ENCODE measurements at places on chromosomes 7 and 10.

- no peak for DNase-seq
- H3K4me3 ChIP-seq: no peak overlapping the region
- no peaks in the 10 kb centered on the region for H3K27me3 ChIP-seq
- H3K27ac ChIP-seq: no peak overlapping the region
These were observed 196.1 kb upstream of the LRGUK start for GRCh38 chr7:133931053-133931452.

- no peaks in the 10 kb centered on the region for H3K27me3 ChIP-seq
- H3K36me3 ChIP-seq: no peaks in the 10 kb centered on the region
- no peak overlapping the region for H3K4me3 ChIP-seq
- DNase-seq: no peak
- no peaks in the 10 kb centered on the region for H3K4me1 ChIP-seq
These were observed 187.2 kb upstream of the MBL2 start for GRCh38 chr10:52959810-52960209.

GRCh38 chr10:128922619-128923196, 544.3 kb upstream of the MGMT start:
- no peaks in the 10 kb centered on the region for H3K27me3 ChIP-seq
- DNase-seq: no peak
- H3K36me3 ChIP-seq: no peaks in the 10 kb centered on the region
- H3K27ac ChIP-seq: no peak overlapping the region
- H3K4me1 ChIP-seq: no peaks in the 10 kb centered on the region

DNA sequence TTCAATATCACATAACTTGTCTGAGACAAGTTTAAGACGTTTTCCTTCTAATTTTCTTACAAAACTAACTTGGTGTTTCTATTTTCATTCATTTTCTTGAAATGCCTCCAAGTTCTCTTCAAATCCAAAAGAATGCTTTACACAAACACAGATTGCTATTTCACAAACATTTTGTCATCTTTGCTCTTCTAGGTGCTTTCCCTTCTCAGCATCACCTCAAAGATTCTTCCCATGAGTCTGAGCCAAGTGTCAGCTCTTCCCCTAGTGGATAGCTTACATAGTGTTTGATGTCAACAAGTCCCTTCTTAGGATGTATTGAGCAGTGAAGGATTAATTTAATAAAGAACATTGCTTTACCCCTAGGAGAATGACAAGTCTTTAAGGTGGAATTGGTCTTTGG, 38.1 kb upstream of the SEMA3A start:
- DNase-seq: no peak
- H3K4me3 ChIP-seq: no peak overlapping the region
- H3K4me1 ChIP-seq: no peaks in the 10 kb centered on the region
- no peak overlapping the region for H3K27ac ChIP-seq
- H3K36me3 ChIP-seq: no peaks in the 10 kb centered on the region

GRCh38 chr10:33893506-33893905, 559.0 kb upstream of the NRP1 start:
- H3K4me3 ChIP-seq: no peak overlapping the region
- DNase-seq: no peak
- no peaks in the 10 kb centered on the region for H3K36me3 ChIP-seq
- no peak overlapping the region for H3K27ac ChIP-seq
- H3K4me1 ChIP-seq: no peaks in the 10 kb centered on the region

- no peak overlapping the region for H3K27ac ChIP-seq
- H3K4me3 ChIP-seq: no peak overlapping the region
- no peaks in the 10 kb centered on the region for H3K36me3 ChIP-seq
- H3K27me3 ChIP-seq: peaks cover 39% of the 10 kb centered on the region
- no peak for DNase-seq
These were observed 4.1 kb upstream of the GAD2 start for GRCh38 chr10:26212511-26212910.

DNA sequence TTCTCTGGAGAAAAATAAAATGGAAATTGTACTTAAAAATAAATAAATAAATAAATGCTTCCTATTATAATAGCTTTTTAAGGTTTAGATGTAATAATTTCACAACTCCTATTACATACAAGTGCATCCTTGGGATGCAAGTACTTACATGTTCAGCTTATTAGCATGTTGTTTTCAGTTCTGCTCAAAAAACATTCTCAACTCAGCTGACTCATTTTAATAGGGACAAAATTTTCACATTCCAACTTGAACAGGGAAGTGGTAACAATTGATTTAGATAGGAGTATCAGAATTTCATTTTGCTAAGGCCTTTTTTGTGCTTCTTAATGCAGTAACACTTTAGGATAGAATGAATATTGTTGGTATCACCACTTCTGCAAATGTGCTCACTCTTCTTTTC, 16.7 kb upstream of the PAPSS2 start:
- no peak overlapping the region for H3K27ac ChIP-seq
- H3K4me1 ChIP-seq: no peaks in the 10 kb centered on the region
- H3K4me3 ChIP-seq: no peak overlapping the region
- H3K36me3 ChIP-seq: no peaks in the 10 kb centered on the region
- DNase-seq: no peak
- H3K27me3 ChIP-seq: no peaks in the 10 kb centered on the region

GRCh38 chr7:149427893-149428292, 33.0 kb downstream of the ZNF777 start:
- no peak overlapping the region for H3K27ac ChIP-seq
- H3K27me3 ChIP-seq: no peaks in the 10 kb centered on the region
- no peak for DNase-seq
- H3K36me3 ChIP-seq: peaks cover 6% of the 10 kb centered on the region

- no peak overlapping the region for H3K4me3 ChIP-seq
- no peak for DNase-seq
- no peak overlapping the region for H3K27ac ChIP-seq
- H3K36me3 ChIP-seq: no peaks in the 10 kb centered on the region
These were observed 125.8 kb downstream of the EGFR start for GRCh38 chr7:55144333-55145317.

- no peaks in the 10 kb centered on the region for H3K27me3 ChIP-seq
- no peak overlapping the region for H3K4me3 ChIP-seq
- no peaks in the 10 kb centered on the region for H3K4me1 ChIP-seq
- DNase-seq: no peak
- no peaks in the 10 kb centered on the region for H3K36me3 ChIP-seq
These were observed 77.8 kb downstream of the PDGFA start for GRCh38 chr7:441684-442421.

GRCh38 chr7:149218469-149219420, 20.7 kb upstream of the ZNF212 start:
- H3K36me3 ChIP-seq: peaks cover 31% of the 10 kb centered on the region
- no peak for DNase-seq
- H3K4me1 ChIP-seq: no peaks in the 10 kb centered on the region
- no peak overlapping the region for H3K4me3 ChIP-seq
- no peak overlapping the region for H3K27ac ChIP-seq

GRCh38 chr7:223118-223800, 30.9 kb downstream of the FAM20C start:
- DNase-seq: no peak
- H3K36me3 ChIP-seq: no peaks in the 10 kb centered on the region
- H3K27me3 ChIP-seq: no peaks in the 10 kb centered on the region
- no peaks in the 10 kb centered on the region for H3K4me1 ChIP-seq
- H3K4me3 ChIP-seq: no peak overlapping the region

- H3K4me3 ChIP-seq: no peak overlapping the region
- H3K27ac ChIP-seq: no peak overlapping the region
- no peaks in the 10 kb centered on the region for H3K4me1 ChIP-seq
- DNase-seq: no peak
These were observed 118.8 kb downstream of the CUX1 start for GRCh38 chr7:101936223-101936610.

DNA sequence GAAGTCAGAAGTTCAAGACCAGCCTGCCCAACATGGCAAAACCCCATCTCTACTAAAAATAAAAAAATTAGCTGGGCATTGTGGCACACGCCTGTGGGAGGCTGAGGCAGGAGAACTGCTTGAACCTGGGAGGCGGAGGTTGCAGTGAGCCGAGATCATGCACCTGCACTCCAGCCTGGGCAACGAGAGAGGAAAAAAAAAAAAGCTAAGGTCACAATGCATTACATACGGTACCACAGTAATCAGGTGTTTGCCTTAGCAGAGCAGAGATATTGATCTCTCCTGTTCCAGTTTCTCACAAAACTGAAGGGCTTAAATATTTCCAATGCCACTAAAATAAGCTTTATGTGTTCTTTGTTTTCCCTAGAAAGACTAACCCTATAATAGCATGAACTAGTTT, 7.5 kb downstream of the PDZD8 start:
- no peak for DNase-seq
- no peak overlapping the region for H3K27ac ChIP-seq
- no peaks in the 10 kb centered on the region for H3K27me3 ChIP-seq
- peaks cover 64% of the 10 kb centered on the region for H3K4me1 ChIP-seq
- H3K4me3 ChIP-seq: no peak overlapping the region

GRCh38 chr10:60618861-60619260, 159.4 kb upstream of the CDK1 start:
- no peaks in the 10 kb centered on the region for H3K36me3 ChIP-seq
- no peak for DNase-seq
- no peak overlapping the region for H3K4me3 ChIP-seq
- no peaks in the 10 kb centered on the region for H3K4me1 ChIP-seq
- H3K27ac ChIP-seq: no peak overlapping the region

DNA sequence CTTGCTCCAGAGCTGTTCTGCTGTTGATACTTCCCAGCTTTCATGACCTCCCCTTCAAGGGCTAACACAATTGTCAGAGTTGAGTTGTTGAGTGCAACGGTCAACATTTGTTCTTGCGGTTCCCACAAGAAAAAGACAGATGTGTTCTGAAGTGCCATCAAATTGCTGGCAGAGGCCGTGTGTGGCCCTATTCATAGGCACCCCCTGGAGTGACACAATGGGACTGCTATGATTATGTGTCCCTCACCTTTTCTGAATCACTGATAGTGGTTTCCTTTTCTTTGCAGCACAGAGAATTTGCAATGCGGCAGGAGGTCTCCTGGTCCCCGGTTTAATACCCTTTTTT, 5.8 kb upstream of the IGFBP1 start:
- H3K27ac ChIP-seq: no peak overlapping the region
- H3K4me3 ChIP-seq: no peak overlapping the region
- no peaks in the 10 kb centered on the region for H3K36me3 ChIP-seq
- H3K4me1 ChIP-seq: no peaks in the 10 kb centered on the region
- DNase-seq: no peak
- no peaks in the 10 kb centered on the region for H3K27me3 ChIP-seq

- no peaks in the 10 kb centered on the region for H3K36me3 ChIP-seq
- no peak for DNase-seq
- H3K4me3 ChIP-seq: no peak overlapping the region
- H3K4me1 ChIP-seq: no peaks in the 10 kb centered on the region
- no peak overlapping the region for H3K27ac ChIP-seq
These were observed 45.6 kb upstream of the CFAP46 start for GRCh38 chr10:132987671-132988571.

DNA sequence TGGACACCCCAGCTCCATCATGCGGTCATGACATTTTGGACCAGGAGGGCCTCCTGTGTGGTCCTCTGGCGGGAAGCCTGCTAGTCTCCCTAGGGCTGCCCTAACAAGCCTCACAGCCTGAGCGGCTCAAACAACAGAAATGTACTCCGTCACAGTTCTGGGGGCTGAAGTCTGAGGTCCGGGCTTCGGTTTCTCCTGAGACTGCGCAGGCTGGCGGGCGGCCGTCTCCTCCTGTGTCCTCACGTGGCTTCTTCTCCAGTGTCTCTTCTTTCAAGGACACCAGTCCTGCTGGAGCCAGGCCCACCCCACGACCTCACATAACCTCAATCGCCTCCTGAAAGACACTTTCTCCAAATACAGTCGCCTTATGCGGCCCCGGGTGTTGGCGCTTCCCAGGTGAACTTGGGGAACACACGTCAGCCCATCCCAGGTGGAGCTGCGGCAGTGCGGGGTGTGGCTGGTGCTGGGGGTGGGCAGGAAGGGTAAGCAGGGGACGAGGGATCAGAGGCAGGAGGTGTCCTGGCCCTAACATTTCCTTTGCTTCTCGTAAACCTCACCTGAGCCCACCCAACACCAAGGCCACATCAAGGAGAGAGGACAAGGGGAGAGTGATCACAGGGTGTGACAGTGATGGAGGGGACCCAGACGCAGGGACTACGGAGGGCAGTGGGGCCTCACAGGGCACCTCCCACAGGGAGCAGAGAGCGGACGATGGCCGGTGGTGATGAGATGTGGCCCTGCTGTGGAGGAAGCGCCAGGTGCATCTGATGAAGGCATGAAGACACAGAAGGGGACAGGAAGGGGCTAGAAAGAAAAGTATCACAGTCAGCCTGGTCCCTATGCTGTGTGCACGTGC, 580.6 kb downstream of the PTPRN2 start:
- H3K27ac ChIP-seq: no peak overlapping the region
- no peak for DNase-seq
- H3K4me3 ChIP-seq: no peak overlapping the region
- H3K27me3 ChIP-seq: no peaks in the 10 kb centered on the region
- H3K36me3 ChIP-seq: no peaks in the 10 kb centered on the region
- peaks cover 11% of the 10 kb centered on the region for H3K4me1 ChIP-seq

- H3K4me1 ChIP-seq: no peaks in the 10 kb centered on the region
- no peak for DNase-seq
- no peak overlapping the region for H3K4me3 ChIP-seq
- no peak overlapping the region for H3K27ac ChIP-seq
- H3K27me3 ChIP-seq: no peaks in the 10 kb centered on the region
These were observed 186.0 kb upstream of the CACNA2D1 start for GRCh38 chr7:82629583-82629982.

- no peak overlapping the region for H3K4me3 ChIP-seq
- no peak overlapping the region for H3K27ac ChIP-seq
- H3K36me3 ChIP-seq: no peaks in the 10 kb centered on the region
- H3K27me3 ChIP-seq: no peaks in the 10 kb centered on the region
- DNase-seq: no peak
These were observed 135.3 kb upstream of the ITGB1 start for GRCh38 chr10:33093362-33093761.

- H3K27ac ChIP-seq: no peak overlapping the region
- no peak for DNase-seq
- peaks cover 21% of the 10 kb centered on the region for H3K4me1 ChIP-seq
- H3K4me3 ChIP-seq: no peak overlapping the region
- H3K36me3 ChIP-seq: peaks cover 40% of the 10 kb centered on the region
- no peaks in the 10 kb centered on the region for H3K27me3 ChIP-seq
These were observed 9.3 kb downstream of the TBL2 start for GRCh38 chr7:73569042-73569608.

DNA sequence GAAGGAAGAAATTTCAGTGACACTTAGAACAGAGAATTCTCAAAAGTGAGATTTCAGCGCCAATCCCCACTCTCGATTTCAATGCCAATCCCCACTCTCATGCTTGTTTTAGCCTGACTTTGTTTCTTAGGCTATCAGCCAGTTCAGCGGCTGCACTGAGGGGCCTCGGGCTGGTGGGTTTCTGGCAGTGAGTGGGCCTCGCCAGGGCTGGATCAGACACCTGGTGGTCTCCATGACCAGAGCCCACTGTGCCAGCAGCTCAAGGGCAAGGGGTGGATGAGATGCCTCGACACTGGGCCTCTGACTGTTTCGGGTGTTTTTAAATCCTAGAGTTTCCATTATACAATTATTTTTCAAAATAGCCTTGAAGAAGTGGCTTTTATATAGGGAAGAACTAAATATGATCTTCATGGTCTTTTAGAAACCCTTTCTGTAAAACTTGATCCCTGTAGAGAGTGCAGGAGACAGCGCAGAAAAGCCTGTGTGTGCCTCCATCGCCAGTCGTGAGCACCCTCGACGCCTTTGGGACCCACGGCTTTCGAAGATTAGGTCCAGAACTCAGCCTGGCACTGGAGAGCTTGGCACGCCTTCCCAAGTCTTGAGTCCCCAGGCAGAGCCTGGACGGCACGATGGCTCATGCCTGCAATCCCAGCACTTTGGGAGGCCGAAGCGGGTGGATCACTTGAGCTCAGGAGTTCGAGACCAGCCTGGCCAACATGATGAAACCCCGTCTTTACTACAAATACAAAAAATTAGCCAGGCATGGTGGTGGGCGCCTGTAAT, 76.2 kb downstream of the INPP5A start:
- H3K4me1 ChIP-seq: peaks cover 32% of the 10 kb centered on the region
- no peak overlapping the region for H3K27ac ChIP-seq
- H3K4me3 ChIP-seq: no peak overlapping the region
- H3K36me3 ChIP-seq: no peaks in the 10 kb centered on the region
- no peak for DNase-seq
